Stimulated activated CD8-positive, alpha-beta memory T cell treated with anti-CD3 and anti-CD28 coated beads, Interleukin-7, amount 100 ng/mL, for 48 hours (primary cell): ENCODE measurements at places on chromosomes 13 and 19.

DNA sequence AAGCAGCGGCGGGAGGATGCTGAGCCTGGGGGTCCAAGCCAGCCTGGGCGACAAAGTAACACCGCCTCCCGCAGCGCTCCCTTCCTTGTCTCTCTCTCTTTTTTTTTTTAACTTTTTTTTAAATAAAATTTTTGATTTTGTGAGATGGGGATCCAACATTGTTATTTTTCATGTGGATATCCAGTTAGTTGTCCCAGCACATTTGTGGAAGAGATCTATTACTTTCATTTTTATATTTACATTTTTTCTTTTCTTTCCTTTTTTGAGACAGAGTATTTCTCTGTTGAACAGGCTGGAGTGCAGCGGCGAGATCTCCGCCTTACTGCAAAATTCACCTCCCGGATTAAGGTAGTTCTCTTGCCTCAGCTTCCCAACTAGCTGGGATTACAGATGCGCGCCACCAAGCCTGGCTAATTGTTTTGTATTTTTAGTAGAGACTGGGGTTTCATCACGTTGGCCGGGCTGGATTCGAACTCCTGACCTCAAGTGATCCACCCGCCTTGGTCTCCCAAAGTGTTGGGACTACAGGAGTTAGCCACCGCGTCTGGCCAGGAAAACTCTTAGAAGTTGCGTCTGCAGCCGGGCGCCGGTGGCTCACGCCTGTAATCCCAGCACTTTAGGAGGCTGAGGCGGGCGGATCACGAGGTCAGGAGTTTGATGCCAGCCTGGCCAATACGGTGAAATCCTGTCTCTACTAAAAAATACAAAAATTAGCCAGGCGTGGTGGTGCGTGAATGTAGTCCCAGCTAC lies 19.4 kb downstream of the ZNF816 start:
- DNase-seq, result no peak

DNA sequence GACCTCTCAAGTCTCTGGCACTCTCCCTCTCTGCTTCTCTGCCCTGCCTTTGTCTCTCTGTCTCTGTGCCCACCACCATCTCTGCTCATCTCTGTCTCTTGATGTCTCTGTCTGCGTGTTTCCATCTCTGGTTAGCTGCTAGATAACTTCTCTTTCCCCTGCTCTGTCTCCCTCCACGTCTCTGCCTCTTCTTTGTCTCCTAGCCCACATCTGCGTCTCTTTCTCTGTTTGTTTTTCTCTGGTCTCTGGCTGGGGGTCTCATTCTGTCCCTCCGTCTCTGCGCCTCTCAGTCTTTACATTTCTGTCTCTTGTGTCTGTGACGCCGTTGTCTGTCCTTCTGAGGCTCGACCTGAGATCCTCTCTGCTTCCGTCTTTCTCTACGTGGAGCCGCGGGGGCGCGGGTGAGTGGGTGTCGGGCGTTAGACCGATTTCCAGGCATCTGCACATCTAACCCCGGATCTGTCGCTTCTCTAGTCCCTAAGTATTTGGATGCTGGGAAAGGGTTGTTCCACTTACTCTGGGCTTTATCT lies 386 bp downstream of the GIPR start:
- no peak for DNase-seq

DNA sequence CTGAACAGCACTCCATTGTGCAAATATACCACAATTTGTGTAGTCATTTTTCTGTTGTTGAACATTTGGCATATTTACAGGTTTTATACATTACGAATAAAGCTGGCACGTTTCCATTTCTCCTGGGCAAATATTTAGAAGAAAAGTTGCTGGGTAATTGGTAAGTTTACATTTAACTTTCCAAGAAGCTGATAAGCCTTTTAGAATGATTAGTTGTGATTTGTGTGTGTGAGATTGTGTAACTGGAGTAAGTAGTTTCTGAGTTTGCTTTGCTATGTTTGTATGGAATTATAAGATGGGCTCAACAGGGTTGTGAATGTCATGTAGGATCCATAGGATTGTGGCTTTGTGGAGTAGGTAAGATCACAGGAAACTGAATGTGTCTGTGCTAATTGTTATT lies 1.6 kb upstream of the ZNF529 start:
- no peak for DNase-seq

GRCh38 chr13:95319551-95320274 lies 18.5 kb upstream of the ABCC4 start:
- DNase-seq, result no peak

DNA sequence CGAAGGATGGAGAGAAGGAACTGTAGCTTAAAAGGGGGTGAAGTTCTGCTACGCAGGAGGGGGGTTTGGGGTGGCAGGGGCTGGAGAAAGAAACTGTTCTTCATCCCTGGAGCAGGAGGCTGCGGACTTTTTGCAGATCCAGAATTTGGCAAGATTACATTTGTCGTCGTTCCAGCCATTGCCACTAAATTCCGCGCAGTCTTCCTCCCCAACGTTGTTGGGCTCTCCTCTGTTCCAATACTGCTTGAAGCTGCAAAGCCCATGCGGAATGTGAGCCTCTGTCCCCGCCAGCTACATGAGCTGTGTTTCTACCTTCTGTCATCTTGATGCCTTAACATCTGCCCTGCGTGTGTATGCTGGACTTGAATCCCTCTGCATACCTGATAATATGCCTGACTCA lies 4.3 kb downstream of the CD209 start:
- DNase-seq, result no peak

DNA sequence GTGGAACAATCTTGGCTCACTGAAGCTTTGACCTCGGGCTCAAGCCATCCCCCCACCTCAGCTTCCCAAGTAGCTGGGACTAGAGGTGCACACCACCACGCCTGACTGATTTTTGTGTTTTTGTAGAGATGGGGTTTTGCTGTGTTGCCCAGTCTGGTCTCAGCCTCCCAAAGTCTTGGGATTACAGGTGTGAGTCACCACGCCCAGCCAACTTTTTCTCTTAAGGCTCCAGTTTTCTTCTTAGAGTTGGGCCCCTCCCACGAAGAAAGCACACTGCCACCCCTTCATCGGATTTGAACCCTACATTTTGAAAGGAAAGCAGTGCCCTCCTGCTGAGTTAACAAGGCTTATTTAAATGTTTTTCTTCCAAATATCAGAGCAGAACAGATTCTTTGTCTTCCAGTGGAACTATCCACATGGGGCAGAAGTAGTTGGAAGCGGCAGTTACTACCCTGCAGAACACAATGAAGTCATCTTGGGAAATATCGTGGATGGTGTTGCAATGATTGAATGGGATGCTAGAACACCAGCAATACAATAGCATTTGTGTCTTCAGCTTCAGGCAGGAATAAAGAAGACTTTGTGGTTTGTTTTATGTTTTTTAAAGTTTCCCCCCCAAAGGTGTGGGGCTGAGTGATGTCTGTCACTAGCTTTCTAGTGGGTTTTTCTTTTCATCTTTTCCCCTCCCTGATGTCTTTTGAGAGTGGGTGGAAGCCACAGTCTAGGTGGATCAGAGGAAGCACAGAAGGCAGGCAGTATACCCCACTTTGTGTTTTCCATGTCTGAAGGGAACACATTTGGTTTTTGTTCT lies 8.9 kb downstream of the ACTN4 start:
- no peak for DNase-seq

DNA sequence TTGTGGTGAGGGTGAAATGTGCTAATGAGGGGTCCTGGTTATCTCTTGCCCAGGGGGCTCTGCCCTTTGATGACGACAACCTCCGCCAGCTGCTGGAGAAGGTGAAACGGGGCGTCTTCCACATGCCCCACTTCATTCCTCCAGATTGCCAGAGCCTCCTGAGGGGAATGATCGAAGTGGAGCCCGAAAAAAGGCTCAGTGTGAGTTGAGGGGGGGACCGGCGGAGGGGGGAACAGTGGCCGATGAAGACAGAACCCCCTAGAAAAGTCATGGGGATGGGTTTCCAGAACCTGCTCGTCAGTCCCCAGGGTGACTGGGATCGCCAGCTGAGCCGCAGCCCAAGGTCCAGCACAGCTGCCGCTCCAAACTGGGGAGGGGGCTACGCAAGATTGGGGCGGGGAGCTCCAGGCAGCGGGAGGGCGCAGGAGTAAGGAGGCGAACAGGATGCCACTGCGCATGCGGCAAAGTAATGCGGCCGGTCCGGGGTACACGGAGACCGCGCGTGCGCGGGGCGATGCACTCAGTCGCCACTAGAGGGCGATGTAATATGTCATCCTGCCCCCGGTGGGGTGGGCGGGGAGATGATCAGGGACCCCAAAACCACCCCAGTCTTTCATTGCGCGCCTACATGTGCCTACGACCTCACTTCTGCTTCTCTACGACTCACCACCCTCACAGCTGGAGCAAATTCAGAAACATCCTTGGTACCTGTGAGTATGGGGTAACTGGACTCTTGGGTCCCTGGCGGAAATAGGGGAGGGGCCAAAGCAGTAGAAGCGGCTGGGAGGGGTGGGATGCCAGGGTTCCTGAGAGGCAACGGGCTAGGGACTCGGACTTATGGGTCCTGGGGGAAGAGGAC lies 17.9 kb downstream of the BRSK1 start:
- peak; percentile 84 for DNase-seq

DNA sequence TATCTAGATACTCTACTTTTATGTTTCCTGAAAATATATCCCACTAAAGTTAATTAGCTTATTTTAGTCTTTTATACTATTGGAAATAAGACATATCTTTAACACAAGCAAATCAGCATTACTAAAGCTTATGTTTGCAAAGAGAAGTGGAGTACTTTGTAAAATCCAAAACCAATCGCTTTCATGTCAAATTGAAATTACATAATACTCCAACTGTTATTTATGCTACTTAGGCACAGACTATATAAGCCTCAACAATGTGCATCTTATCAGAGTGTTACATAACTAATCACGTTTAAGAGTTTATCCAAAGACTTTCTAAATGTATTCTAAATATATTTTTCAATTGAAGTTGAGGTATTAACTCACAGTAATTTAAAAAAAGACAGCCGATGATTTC lies 200.0 kb downstream of the PCDH20 start:
- DNase-seq, result no peak

DNA sequence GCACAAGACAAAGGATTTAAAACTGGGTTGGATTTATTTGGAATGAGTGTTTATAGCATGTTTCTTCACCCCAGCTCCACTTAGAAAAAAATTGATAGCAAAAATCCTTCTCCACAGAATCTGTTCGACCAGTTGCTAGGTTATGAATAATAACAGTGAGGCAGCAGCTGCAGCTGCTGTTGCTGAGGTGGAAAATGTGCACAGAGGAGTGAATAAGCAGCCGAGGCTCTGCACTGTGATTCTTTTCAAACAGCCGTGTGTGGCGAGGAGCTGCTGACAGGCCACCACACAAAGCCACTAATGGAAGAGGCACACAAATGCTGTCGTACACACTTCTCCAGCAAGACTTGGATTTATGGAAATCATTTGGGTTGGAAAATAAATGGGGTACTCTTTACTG lies 6.4 kb upstream of the RASL11A start:
- no peak for DNase-seq

GRCh38 chr13:92589955-92590354 lies 636.7 kb upstream of the GPC6 start:
- no peak for DNase-seq

DNA sequence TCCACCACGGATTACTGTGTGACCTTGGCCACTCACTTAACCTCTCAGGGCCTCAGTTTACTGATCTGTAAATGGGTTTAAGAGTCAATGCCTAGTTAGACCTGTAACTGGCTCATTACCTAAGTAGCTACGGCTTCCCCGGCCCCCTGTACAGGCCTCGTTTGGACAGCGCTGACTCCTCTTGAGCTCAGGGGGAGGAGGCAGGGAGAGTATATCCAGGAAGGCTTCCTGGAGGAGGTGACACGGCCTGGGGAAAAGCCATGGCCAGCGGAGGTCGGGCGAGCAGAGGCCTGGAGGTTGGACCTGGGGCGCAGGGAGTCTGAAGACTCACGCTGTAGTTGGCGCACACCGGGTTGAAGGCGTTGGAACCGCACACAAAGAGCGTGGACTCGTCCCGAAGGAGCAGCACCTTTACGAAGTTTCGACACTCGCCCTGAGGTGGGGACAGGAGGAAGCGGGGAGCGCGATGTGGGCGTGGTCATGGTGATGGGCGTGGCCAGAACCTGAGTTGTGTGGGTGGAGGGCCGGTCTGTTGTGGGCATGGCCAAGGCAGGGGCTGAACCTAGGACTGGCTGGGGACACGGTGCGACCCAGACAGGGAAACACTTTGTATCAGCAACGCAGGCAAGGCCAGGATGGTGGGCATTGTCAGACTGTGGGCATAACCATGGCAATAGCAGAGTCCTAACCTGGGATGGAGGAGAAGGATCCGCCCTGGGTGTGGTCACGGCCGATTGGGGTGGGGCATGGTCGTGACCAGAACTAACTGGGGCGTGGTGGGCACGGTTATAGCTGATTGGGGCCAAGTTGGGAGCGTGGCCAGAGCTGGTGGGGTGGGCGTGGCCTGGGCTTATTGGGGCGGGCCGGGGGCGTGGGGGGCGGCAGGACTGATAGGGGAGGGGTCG lies 3.6 kb downstream of the SEMA6B start:
- no peak for DNase-seq

DNA sequence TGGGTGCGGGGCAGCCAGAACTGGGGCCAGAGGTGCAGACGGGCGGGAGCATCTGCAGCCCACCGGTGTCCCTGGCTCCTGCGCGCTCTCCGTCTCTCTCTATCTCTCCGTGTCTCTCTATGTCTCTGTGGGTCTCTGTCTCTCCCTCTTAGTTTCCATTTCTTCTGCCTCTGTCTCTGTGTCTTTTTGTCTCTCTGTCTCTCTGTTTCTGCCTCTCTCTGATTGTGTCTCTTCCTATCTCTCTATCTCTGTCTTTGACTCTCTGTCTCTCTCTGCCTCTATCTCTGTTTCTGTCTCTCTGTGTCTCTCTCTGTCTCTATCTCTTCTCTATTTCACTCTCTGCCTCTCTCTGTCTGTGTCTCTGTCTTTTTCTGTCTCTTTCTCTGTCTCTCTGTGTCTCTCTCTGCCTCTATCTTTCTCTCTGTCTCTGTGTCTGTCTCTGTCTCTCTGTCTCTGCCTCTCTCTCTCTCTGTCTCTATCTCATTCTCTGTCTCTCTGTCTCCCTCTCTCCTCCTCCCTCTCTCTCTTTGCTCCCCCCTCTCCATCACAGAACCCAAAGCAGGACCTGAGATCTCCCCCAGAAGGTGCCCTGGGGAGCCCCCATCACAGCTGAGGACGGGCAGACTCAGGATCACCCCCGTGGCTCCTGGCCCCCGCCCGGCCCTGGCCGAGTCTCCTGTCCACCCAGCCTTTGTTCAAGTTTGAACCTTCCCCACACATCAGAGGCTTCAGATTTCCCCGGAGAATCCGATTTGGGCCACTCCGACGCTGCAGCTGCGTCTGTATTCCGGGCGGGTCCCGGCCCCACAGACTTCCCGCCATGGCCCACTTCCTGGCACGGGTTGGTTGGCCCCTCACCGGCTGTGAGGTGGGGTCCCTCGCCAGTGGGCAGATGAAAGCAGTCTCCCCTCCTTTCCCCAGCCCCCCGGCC lies 48.6 kb upstream of the TCF3 start:
- no peak for DNase-seq

DNA sequence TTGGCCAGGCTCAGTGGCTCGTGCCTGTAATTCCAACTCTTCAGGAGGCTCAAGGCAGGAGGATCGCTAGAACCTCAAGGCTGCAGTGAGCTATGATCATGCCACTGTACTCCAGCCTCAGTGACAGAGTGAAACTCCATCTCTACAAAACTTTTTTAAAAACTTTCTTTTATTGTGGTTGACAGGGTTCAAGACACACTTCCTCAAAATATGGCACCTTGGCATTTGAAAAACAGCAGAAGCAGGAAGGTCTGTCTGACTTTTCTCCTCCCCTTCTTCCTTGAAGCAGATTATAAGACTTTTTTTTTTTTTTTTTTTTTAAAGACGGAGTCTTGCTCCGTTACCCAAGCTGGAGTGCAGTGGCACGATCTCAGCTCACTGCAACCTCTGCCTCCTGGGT lies 100.3 kb downstream of the TM9SF2 start:
- DNase-seq, result no peak
